ENCODE measurements at places on chromosomes 3 and 15. TPM values are rescaled to one million over a fixed set of nuclear protein-coding genes. Genes with fewer than 3 reads are reported as not detected.

- no peak for DNase-seq
- no peaks in the 10 kb centered on the region for H3K4me1 ChIP-seq
- no peak overlapping the region for H3K4me3 ChIP-seq
These were observed 18.4 kb downstream of the KLF15 start for GRCh38 chr3:126338790-126339288.

DNA sequence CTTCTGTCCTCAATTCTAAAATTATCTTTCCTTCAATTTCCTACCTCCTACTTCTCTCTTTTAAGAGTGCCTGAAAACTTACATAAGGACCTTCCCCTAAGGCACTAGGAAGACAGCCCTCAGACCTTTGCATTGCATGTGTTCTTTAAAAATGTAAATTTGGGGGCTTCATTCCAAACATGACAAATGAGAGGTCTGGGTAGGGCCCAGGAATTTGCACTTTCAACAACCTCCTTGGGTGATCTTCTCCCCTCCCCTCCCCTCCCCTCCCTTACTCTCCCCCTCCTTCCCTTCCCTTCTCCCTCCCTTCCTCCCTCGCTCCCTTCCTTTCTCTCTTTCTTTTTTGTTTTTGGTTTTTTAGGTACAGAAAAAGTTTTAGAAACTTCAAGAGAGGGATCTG is 18.7 kb downstream of the USF3 start:
- H3K27ac ChIP-seq = no peak overlapping the region
- no peak for DNase-seq
- H3K27me3 ChIP-seq = no peaks in the 10 kb centered on the region
- no peaks in the 10 kb centered on the region for H3K4me1 ChIP-seq

DNA sequence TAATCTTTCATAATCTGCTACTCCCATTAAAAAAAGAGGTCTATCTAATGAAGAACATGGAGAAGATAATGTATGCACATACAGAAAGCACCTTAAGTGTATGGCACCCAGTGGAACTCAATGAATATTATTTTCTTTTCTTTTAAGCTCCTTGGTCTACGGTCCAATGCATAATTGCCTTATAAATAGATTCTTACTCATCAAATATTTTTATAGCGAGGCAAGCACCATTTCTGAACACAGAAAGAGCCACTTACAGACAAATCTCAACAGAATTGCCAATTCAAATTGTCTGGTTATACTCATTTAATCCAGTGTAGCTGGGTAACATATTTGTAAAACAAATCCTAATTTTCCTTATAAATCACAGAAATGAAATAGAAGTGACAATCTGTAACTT is 6.3 kb downstream of the PDZRN3 start:
- no peaks in the 10 kb centered on the region for H3K4me1 ChIP-seq
- H3K4me3 ChIP-seq = no peak overlapping the region
- H3K36me3 ChIP-seq = no peaks in the 10 kb centered on the region
- no peak for DNase-seq

DNA sequence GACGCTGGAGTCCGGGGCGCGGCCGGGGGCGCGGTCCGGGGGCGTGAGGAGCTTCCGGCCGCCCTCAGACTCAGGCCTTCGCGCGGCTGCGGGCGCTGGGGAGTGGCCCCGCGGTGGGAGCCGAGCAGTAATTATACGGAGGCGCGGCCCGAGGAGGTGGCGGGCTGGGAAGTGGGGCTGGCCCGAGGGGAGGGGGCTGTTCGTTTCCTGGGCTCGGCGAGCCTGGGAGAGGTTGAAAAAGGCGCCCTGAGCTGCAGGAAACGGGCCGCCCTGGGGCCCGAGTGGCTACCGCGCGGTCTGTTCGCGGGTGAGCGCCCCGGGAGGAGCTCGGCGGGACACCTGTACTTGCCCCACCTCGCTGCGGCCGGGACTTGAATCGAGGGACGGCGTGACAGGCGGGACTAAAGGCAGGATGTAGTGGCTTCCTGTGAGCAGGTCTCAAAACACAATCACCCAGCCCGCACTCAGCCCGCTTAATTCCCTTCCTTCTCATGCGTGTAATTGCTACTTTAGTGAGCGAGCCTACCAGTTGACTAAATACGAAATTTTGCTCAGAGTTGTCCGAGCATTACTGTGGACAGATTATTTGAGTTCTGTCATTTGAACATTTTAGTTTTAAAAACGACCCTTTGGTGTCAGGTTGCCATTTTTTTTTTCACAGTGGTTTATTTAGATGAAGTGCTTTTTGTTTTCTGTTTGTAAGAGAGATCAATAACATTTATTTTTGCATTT is 860 bp downstream of the RASA2 start:
- no peaks in the 10 kb centered on the region for H3K36me3 ChIP-seq
- peak overlapping the region; percentile 78 for H3K27ac ChIP-seq
- no peaks in the 10 kb centered on the region for H3K27me3 ChIP-seq
- DNase-seq = peak; percentile 89

- no peaks in the 10 kb centered on the region for H3K4me1 ChIP-seq
- no peaks in the 10 kb centered on the region for H3K36me3 ChIP-seq
- no peak overlapping the region for H3K4me3 ChIP-seq
These were observed 185.6 kb downstream of the RBMS3 start for GRCh38 chr3:29466442-29466841.

Gene PP2D1
- not detected for total RNA-seq

Gene CPEB1
- 0.44 TPM for total RNA-seq

Gene ZNF385D
- not detected for total RNA-seq

Data from CD8-positive, alpha-beta memory T cell (primary cell).